ENCODE measurements at places on chromosomes 2 and 18.

- DNase-seq: no peak
Measured at GRCh38 chr2:7467782-7468447, 550.7 kb downstream of the RNF144A start.

GRCh38 chr2:64101141-64101591, 43.1 kb downstream of the PELI1 start:
- DNase-seq: no peak

GRCh38 chr18:8322486-8322885, 286.8 kb upstream of the RAB12 start:
- DNase-seq: no peak

GRCh38 chr2:40227210-40227609, 224.7 kb downstream of the SLC8A1 start:
- DNase-seq: no peak
